ENCODE measurements at places on chromosomes 7 and 10.

DNA sequence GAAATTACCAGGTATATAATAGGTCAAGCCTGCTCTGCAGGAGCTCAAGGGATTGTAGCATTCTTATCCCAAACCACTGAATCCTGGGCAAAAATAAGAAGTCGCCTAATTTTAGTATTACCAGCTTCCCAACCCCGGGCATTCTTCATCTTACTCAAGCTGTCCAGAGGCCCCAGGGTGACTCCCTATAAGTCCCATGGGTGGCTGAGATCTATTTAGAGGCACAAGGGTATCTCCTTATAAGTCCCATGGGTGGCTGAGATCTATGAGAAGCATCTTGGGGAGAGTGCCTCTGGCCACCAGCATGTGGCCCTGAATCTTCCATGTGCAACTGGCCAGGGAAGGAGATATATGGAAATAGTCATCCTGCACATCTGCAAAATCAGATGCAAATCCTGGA is 38.9 kb downstream of the PRSS2 start:
- DNase-seq: no peak

DNA sequence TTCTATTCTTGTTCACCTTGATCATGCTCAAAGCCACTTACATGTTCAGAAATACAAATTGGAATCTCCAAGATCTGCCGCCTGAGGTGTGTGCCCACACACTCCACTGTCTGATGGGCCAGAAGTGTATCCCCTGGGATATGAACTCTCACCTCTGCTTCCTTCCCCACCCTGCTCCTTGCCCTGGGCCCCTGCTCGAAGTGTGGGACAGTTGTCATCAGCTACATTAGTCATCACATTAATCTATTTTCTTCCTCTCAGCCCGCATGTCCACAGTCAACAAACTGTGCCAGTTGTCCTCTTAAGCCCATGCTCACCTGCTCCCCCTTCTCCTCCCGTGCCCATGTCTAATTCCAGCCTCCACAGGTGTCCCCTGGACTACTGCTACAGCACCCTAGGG is 154.7 kb downstream of the PTPN20 start:
- no peak for DNase-seq

DNA sequence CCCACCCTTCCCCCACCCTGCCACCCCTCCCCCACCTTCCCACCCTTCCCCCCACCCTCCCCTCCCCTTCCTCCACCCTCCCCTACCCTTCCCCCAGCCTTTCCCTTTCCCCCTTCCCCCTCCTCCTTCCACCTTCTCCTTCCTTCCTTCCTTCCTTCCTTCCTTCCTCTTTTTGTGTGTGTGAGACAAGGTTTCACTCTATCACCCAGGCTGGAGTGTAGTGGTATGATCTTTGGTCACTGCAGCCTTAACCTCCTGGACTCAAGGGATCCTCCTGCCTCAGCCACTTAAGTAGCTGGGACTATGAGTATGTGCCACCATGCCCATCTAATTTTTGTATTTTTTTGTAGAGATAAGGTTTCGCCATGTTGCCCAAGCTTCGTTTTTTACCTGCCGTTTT is 35.2 kb downstream of the CYP17A1 start:
- DNase-seq: no peak

DNA sequence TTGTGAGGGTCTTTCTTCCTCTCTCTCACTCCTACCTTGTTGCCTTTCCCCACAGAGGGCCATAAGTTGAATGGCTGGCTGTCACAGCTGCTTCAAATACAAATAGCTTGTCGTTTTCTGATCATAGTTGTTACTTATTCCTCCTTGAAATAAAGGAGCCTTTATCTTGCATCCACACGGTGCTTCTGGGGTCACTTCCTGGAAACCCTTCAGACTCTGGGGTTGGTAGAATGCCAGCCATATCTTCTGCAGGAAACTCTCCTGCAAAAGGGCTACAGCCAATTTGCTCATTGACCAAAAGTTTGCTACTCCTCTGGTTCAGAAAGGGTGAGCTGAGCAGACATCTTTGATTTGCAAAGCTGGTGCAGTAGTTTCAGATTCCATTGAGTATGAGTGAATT is 70.4 kb downstream of the FAM185A start:
- DNase-seq: no peak

- no peak for DNase-seq
Measured at GRCh38 chr7:157271991-157272324, 64.8 kb upstream of the DNAJB6 start.

DNA sequence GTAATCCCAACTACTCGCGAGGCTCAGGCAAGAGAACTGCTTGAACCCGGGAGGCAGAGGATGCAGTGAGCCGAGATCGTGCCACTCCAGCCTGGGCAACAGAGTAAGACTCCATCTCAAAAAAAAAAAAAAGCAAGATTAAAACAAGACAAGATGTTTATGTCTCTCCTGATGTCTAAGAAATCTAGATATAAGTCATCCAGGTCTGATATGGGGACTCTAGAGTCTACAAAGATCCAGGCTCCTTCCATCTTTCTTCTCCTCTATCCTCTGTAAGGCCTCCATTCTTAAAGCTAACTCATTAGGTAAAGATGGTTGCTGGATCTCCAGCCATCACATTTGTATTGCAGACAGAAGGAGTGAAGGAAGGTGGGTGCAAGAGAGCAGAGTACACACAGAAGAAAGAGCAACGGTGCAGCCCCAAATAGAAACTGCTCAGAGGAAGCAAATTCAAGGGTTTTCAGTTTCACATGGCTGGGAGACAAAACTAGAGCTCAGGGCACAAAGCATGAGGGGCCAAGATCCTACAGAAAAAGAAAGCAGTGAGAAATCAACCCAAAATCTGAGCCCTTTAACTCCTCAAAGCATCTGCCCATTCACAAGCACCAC is 57.6 kb downstream of the USP6NL start:
- no peak for DNase-seq

GRCh38 chr7:10910447-10910846 is 63.2 kb upstream of the PHF14 start:
- DNase-seq: no peak

DNA sequence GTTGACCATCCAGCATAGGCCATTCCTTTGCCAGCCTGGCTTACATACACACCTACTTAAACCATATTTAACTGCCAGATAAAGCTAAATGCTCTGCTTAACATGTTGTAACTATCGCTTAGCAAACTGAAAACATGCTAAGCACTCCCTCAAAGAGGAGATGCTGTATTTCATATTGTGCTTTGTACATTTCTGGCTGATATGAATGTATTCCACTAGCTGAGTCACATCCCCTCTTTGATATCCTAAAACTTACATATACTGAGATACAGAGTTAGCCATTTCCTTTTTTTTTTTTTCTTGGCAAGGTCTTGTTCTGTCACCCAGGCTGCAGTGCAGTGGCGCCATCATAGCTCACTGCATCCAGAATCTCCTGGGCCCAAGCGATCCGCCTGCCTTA is 99.4 kb downstream of the TPST1 start:
- DNase-seq: no peak

- DNase-seq: no peak
Measured at GRCh38 chr10:15300697-15301096, 70.4 kb downstream of the FAM171A1 start.

GRCh38 chr7:55018361-55019190 is at the start of gene EGFR:
TSS of gene EGFR (plus strand) at chr7:55019017. CDS start at chr7:55019278, 261 bp downstream.
- DNase-seq: no peak

- DNase-seq: no peak
Measured at GRCh38 chr7:15430191-15430590, 131.6 kb downstream of the AGMO start.

DNA sequence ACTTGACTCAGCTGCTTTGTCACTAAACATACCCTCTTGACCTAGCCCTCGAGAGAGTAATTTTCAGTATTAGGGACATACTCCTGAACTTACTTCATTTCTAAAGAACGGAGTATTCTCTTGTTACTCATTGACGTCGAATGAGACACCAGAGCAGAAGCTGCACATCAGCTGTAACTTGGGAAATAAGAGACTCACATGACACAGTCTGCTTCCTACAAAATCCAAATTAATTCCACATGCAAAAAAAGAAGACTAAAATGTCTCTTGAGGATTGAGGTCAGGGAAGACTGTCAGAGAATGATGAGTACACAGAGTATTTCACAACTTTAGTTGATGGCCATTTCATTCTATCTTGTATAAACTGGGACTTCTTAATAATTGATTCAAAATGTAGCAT is 114.7 kb upstream of the EGFR start:
- no peak for DNase-seq

GRCh38 chr7:21941611-21942141 is 4.0 kb downstream of the CDCA7L start:
- peak; percentile 19 for DNase-seq

- DNase-seq: no peak
Measured at GRCh38 chr10:33150889-33151288, 183.6 kb downstream of the NRP1 start.

- DNase-seq: no peak
Measured at GRCh38 chr7:81161451-81162075, 242.7 kb upstream of the SEMA3C start.

GRCh38 chr7:80139236-80139635 is 4.6 kb downstream of the GNAI1 start:
- DNase-seq: no peak

GRCh38 chr10:88271761-88272543 is 311.2 kb downstream of the RNLS start:
- peak; percentile 57 for DNase-seq

DNA sequence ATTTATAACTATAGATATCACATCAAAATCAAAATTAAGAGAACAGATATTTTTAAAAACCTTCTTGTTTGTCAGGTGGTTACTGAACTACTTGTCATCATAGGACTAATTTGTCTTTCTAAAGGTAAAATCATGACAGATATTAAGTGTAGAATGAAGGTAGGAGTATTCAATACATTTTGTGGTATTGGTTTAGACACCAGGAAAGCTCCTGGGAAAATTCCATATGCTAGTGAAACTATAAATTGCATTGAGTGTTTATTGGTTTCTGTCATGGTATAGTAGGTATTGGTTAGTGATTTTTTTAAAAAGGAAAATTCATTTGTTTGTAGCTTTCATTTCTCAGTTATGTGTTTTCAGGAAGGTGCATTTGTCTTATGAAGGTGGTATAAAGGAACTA is 132.7 kb downstream of the KCND2 start:
- no peak for DNase-seq

DNA sequence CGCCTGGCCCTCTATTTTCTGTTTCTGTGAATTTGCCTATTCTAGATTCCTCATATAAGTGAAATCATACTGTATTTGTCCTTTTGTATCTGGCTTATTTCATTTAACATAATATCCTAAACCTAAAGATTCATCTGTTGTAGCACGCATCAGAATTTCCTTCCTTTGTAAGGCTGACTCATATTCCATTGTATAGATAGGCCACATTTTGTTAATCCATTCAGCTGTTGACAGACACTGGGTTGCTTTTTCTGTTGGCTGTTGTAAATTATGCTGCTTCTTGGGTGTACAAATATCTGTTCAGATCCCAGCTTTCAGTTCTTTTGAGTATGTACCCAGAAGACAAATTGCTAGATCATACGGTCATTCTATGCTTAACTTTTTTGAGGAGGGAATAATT is 28.8 kb upstream of the CUL1 start:
- no peak for DNase-seq

All from cerebellar cortex (tissue), 1 donor.